ENCODE measurements at places on chromosomes 2 and 18.

DNA sequence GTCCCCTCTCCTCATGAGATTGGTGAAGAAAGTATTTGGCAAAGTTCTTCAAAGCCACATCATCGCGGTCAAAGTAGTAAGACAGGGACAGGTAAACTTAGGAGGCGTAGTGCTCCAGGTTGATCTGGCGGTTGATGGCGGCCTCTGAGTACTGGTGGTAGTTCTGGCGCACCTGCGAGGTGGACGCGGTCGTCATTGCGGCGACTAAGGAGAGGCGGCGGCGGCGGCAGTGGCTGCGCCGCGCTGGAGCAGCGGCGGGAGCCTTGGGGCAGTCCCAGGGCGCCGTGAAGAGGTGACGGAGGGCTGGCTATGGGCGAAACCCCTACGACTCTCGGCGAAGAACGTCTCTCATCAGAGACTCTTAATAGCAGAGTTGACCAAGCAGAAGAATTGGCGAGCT, 107.2 kb upstream of the UBE2E3 start:
- no peak for DNase-seq

DNA sequence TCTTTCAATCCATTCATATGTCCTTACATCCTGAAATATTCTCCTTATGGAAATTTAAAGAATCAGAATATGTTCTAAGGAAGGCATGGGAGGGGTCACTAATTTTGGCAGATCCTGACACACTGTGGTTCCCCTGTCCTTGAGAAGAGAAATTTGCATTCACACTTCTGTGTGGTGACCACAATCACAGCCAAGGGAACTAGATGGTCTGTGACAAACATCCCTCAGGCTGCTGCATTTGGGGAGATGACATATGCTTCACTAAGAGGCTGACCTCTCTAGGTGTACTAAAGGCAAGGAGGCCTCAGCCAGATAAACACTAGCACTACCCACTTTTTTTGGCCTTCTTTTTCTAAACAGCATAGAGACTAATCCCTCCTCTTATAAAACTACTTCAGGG, 129.6 kb downstream of the MREG start:
- no peak for DNase-seq

GRCh38 chr2:63218800-63219526, 168.3 kb downstream of the OTX1 start:
- no peak for DNase-seq

DNA sequence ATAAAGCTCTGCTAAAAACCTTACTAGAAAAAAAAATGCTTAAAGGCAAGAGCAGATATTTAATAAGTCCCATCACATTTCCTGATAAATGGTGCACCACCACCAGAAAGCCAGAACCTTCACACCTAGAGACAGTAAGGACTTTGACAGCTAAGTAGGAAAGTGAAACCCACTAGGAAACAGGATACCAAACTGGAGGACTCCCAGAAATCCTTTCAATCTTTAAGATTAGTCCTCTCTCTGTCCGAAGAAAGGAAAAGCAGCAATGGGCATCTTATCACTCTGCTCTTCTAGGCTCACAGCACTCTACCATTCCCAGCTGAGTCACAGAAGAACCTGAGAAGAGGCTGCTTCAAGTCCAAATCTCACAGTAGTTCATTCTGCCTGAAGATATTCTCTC, 3.7 kb downstream of the DYM start:
- DNase-seq = no peak

All from stimulated activated CD4-positive, alpha-beta T cell treated with anti-CD3 and anti-CD28 coated beads, Interleukin-4, amount 100 ng/mL, for 24 hours (primary cell).